Dermis microvascular lymphatic vessel endothelial cell (primary cell): ENCODE measurements at places on chromosomes 5 and 9. TPM values are rescaled to one million over a fixed set of nuclear protein-coding genes. Genes with fewer than 3 reads are reported as not detected.

GRCh38 chr9:109122726-109123621, 3.2 kb upstream of the TMEM245 start:
- DNase-seq: no peak

BARHL1 gene
- not detected in 2 replicates for total RNA-seq

- DNase-seq: no peak
Observed at GRCh38 chr5:96148376-96148775, 186.7 kb upstream of the ELL2 start.

SPATA31A3 gene
- not detected in 2 replicates for total RNA-seq

DNA sequence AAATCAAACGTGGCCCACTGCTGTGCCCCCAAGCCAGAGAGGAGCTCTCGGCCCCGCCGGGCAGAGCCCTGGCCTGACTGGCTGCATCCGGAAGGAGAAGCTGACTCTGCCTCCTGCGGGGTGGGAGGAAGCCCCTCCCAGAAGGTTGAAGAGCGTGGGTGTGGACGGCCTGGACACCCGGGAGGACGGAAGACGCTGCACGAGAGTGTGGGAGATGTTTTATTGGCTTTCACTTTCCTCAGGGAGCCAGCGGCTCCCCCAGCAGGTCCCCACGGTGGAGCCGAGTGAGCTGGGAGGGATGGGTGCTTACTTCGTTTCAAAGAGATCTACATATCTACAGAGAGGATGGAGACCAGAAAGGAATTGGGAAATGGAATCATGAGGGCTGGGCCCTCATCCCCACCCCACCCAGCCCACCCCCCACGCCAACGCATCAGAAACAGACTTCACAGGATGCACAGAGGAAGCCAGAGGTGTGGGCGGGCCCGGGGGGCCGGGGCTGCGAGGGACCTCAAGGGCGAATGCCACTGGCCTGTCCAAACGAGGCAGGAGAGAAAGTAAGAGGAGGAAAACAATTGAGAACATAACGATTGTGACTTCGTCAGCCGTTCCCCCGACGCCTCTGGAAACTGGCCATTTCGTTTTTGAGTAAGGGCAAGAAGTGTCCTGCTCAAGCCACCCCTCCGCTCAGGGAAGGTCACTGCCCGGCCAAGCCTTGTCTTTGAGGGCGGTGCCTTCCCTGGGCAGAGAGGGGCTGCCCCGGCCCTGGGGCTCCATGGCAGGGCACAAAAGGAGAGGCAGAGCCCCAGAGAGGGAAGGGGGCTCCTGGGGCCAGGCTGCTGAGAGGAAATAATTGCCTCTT, 32.1 kb downstream of the FAM163B start:
- no peak for DNase-seq

- DNase-seq: no peak
Observed at GRCh38 chr5:155303120-155303519, 289.6 kb downstream of the KIF4B start.

DNA sequence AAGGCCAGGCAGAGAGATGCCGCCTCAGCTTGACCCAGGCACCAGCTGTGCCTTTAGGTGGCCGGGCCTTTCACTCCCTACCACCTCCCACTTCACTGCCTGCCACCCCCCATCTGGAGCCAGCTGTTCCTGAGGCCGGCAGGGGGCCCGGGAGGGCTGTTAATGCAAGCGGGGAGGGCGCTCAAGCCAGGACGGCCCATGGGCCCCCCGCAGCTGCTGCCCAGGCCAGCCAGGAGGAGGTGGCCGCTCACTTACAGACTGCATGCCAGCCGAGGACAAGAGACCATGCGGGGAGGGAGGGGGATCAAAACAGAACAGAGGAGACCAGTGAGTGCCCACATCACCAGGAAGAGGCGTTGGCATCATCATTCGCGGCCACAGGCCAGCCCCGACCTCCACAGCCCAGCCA, 4.5 kb downstream of the ABCA2 start:
- no peak for DNase-seq

PAXX gene
- 6.7 and 8.5 TPM in 2 replicates for total RNA-seq

DNA sequence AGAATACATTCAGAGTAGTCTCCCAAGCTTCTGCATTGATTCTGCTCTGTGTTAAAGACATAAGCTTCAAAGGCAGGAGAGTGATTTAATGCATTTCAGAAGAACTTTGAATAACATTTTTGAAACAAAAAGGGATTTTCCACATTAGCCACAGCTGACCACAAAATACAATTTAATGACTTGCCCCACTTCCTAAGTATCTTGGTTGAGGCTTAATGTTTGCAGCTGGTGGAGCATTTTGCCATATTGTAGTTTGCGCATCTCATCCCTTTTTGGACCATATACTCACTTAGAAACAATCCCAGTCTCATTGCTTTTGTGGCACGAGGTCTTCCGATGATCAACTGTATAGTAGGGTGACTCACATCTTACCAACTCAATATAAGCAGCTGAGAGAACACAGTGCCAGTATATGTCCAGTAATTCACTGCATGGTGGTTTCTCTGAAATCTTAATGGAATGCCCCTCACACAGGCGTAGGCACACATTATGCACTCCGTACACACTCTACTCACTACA, 455.8 kb upstream of the PTGER4 start:
- DNase-seq: no peak

- no peak for DNase-seq
Observed at GRCh38 chr9:2679011-2679410, 38.3 kb upstream of the KCNV2 start.
